ENCODE measurements at places on chromosomes 4 and X.

DNA sequence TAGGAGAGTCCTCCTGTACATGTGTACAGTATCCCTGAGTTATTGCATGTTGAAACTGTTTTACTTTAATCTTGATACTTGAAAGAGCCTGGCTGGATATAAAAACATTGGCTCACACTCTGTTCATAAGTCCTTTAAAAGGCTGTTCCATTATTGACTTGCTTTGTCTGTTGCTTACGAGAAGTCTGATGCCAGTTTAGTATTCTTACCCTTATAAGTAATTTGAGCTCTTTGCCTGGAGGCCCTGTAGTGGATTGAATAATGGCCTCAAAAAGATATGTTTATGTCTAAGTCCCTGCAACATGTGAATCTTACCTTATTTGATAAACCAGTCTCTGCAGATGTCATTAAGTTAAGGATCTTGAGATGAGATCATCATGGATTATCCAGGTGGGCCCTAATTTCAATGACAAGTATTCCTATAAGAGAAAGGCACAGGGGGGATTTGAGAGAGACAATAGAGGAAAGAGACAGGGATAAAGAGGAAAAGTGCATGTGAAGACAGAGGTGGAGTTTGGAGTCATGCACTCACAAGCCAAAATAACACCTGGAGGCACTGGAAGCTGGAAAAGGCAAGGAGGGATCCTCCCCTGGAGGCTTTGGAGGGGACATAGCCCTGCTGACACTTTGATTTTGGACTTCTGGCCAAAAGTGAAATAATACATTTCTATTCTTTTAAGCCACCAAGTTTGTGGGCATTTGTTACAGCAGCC is 98.1 kb downstream of the IRF2 start:
- no peak for DNase-seq

DNA sequence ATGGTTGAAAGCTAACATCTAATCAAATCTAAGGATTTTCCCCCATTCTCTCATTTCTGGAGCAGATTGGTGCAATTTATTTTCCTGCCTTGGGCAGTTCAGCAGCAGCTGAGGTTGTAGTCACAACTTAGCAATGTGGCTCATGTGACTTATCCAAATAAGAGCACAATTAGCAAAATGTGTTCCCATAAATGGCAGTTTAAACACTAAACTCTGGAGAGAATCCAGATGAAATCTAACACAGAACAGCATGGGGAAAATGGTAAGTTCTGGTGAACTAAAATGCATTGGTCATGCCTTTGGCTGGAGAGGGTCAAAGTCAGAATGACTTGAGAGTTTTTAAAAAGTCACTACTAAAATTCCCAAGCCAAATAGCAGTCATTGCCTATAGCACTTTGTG is 422.6 kb upstream of the DIPK2B start:
- DNase-seq = no peak

- no peak for DNase-seq
Measured at GRCh38 chr4:87947381-87948160, 27.9 kb upstream of the SPP1 start.

- DNase-seq = no peak
Measured at GRCh38 chrX:143664302-143664701, 28.4 kb upstream of the SLITRK4 start.

DNA sequence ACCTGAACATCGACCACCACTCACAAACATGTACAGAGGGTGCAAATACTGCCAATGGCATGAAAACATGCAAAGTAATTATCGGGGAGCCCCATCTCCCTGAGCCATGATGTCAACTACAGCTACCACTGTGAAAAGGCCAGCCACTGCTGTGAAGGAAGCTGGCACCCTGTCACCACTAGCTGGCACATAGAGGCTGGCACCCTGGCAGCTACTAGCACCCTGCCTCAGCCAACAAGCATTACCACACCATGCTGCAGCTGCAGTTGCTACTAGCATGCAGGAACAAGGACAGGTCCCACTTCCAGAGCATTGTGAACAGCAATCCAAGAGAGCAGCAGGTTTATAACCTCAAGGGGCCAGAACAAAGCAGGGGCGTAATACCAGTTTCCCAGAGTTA is 81.4 kb downstream of the PRR32 start:
- DNase-seq = no peak

GRCh38 chrX:150676221-150676620 is 17.0 kb upstream of the MTMR1 start:
- DNase-seq = no peak

DNA sequence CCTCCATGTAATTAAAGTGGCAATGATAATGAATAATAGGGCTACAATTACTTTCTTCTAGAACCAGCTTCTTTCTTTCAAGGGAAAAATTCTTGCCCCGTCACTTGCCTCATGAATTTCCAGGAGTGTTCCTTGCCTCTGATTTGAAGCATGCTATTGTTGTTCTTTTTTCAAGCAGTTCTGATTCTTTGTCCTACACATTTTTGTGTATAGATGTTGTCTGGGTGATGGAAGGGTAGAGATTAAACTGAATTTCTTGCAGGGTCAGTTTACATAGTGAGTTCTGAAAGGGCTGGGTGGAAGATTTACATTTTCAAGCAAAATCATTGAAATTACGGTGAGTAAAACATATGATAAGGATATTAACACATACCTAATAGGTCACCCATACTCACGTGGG is 107.0 kb upstream of the TENM3 start:
- no peak for DNase-seq

- no peak for DNase-seq
Measured at GRCh38 chr4:3317656-3318211, 24.9 kb downstream of the RGS12 start.

GRCh38 chr4:124566030-124566429 is 146.5 kb downstream of the ANKRD50 start:
- DNase-seq = no peak

Data from GM20000 (cell line).